DMS53 (cell line): ENCODE measurements at places on chromosomes 3 and 15.
A peak's percentile ranks its signal among the peaks of the same experiment; 100 is the strongest.

GRCh38 chr3:115071601-115072000, 75.5 kb downstream of the ZBTB20 start:
- no peak for DNase-seq

DNA sequence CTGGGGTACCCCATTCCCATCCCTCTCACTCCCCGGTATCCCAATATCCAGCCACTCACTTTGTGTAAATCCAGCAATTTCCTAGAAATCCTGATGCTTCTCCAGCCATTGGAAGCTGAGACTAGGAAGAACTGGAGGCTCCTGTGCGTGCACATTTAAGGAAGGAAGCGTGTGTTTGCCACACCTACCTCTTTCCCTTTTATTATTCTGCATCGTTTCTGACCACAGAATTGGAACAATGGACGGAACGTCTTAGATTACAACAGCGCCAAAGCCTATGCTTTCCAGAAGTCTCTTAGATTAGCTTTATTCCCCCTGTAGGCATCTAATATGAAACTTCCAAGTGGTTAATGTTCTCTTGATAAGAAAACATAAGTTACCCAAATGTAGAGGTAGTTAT, 234.8 kb upstream of the TRIM42 start:
- no peak for DNase-seq

DNA sequence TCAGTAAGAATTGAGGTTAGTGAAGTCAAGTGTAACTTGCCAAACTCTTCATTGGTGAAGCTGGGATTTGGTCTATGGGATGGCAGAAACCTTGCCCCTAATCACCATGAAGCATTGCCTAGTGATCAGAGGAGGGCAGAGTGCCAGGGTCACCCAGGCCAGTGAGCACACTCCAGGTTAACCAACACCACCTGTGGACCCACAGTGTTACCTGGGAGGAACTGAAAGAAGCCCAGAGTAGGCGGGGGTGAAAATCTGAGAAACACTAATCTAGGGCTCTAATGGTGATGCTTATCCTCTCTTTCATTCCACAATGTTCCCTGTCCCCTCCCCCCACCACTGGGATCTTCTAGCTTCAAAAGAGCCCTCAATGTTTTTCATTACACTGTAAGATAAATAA, 372.8 kb downstream of the CTNNB1 start:
- DNase-seq: no peak

GRCh38 chr3:135490219-135490915, 475.2 kb upstream of the PPP2R3A start:
- DNase-seq: no peak

GRCh38 chr3:30222441-30222840, 384.0 kb upstream of the TGFBR2 start:
- DNase-seq: no peak

DNA sequence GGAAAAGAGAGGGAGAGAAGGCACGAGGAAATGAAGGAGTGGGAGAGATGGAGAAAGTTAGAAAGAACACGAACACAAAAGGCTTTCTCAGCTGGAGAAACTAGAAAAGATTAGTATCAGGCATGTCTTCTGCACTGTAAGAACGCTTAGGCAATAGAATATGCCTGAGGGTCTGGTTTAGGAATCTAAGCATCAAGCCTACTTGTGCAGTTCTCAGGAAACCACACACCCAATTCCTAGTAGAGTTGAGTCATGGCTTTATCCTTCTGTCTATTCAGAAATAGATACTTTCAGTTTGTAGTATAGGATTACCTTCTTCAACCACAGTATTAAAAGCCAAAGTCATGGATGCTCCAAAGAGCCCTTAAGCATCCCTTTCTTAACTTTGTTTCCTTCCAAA, 969.4 kb downstream of the NTRK3 start:
- no peak for DNase-seq

GRCh38 chr3:152524198-152525140, 255.7 kb downstream of the MBNL1 start:
- DNase-seq: peak; percentile 63

DNA sequence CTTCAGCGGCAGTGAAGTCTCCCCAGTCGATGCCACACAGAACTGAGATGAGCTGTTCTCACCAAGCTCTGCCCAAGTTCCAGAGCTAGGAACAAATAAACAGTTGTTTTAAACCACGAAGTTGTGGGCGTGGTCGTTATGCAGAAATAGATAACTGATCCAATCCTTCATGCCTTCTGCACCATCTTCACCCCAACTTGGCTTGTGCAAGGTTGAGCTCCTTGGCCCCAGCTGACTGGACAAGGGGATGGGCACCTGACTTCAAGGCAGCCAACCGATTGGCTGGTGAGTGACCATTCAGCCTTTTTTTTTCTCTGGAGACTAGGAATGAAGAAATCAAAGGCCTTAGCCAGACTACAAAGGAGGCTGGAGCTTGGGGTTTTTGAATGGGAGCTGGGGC, 23.9 kb downstream of the LINGO1 start:
- DNase-seq: no peak

GRCh38 chr15:25793354-25794050, 69.6 kb downstream of the ATP10A start:
- no peak for DNase-seq

DNA sequence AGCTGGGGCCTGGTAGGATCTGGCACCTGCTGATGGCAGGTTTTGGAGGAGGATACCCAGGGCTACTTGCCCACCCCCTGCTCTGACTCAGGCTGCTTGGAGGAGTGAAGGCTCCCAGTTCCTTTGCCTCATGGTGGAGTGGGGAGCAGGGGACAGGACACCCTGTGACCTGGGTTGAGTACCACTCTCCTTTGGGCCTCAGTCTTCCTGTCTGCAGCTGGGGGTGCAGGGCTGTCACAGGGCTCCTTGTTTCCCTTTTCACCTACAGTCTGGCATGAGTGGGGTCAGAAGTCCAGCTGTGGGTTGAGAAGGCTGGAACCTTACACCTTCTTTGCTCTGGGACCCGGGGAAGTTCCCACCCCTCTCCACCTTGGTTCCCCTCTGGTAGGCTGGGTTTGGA, 14.7 kb downstream of the SEMA3F start:
- no peak for DNase-seq

DNA sequence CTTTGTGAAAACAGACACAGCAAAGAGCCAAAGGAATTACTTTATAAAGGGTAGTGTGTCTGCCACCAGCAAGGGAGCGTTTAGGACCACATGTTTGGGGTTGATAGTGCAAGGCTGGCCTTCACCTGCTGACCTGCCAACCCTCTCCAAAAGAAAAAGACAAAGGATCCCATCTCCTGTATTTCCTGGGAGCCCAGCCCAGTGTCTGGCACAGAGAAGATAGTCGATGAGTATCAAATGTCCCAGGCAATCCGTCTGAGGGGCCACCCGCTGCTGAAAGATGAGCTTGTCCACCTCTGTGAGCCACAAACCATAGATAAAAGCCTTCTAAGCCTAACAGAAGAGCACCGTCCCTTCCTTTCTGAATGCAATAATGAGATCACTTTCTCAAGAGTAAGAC, 154.8 kb upstream of the CTNNB1 start:
- no peak for DNase-seq

GRCh38 chr3:170201527-170201926, 20.0 kb upstream of the PHC3 start:
- no peak for DNase-seq

- DNase-seq: no peak
These were observed 4.8 kb downstream of the SEMA4B start for GRCh38 chr15:90205886-90206285.

DNA sequence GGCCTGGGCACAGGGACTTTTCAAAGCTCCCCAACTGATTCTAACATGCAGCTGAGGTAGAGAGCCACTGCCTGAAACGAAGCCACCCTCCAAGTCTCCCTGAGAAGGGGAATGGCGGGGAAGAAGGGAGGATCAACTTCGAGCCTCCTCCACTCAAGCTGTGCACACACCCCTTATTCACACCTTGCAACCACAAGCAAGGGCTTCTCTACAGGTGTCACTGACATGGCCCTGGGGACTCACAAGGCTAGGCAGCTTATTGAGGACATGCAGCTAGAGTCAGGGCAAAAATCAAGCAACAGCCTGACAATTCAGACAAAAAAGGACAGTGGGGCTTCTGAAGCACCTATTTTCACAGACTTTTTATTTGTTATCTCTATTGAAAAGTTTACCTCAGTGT, 85.2 kb downstream of the SNRK start:
- DNase-seq: no peak

- no peak for DNase-seq
These were observed 186.9 kb upstream of the CRBN start for GRCh38 chr3:3366386-3366785.

DNA sequence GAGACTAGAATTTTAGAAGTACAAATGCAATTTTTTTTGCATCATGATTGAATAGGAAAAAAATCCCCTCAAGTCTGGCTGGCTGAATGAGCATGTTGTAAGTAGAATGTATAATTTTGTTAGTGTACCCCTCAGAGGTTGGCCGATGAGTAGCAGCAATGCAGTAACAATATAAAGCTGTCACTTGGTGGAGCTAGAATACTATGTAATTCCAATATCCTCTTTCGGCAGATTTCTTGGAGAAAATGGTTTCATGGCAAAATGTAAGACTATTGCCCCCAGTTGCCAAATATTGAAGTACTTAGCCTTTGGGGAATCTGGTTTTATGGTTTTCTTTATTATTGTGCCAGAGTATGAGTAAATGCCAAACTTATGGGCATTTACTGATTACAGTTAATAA, 39.8 kb upstream of the SGO1 start:
- DNase-seq: peak; percentile 17
